Lung (tissue), 17 donors: ENCODE measurements at places on chromosomes 4 and X. TPM values are rescaled to one million over a fixed set of nuclear protein-coding genes. Genes with fewer than 3 reads are reported as not detected.

Gene HPSE
- 3.3 TPM for total RNA-seq

Gene FAM47E
- total RNA-seq: 10.7 TPM

Gene DMRTC1
- total RNA-seq: 1.2 TPM

- no peak for DNase-seq
- no peak overlapping the region for H3K27ac ChIP-seq
- no peaks in the 10 kb centered on the region for H3K36me3 ChIP-seq
These were observed 16.1 kb downstream of the NIPAL1 start for GRCh38 chr4:48032721-48033120.

DNA sequence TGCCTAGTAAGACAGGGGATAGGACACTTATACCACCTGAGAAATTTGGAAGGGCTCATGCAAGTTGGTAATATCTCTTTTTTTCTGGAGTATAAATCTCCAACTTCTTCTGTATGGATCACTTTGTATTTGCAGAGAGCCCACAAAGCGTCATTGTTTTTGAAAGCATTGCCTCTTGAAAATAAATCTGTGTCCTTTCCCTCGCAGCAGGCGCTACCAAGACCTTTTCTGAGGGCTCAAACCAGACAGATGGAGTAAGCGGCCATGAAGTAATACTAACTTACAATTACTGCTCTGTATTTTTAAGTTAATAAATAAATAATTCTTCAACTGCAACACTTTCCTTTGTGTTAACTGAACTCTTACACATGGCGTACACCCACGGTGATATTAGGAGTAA lies 56.0 kb upstream of the FBXW7 start:
- no peak overlapping the region for H3K4me3 ChIP-seq
- H3K36me3 ChIP-seq: no peaks in the 10 kb centered on the region
- H3K27ac ChIP-seq: no peak overlapping the region
- no peaks in the 10 kb centered on the region for H3K27me3 ChIP-seq

GRCh38 chrX:13890806-13891205 lies 73.9 kb upstream of the GPM6B start:
- no peak for DNase-seq
- no peaks in the 10 kb centered on the region for H3K4me1 ChIP-seq
- peaks cover 41% of the 10 kb centered on the region for H3K27me3 ChIP-seq
- no peak overlapping the region for H3K4me3 ChIP-seq

DNA sequence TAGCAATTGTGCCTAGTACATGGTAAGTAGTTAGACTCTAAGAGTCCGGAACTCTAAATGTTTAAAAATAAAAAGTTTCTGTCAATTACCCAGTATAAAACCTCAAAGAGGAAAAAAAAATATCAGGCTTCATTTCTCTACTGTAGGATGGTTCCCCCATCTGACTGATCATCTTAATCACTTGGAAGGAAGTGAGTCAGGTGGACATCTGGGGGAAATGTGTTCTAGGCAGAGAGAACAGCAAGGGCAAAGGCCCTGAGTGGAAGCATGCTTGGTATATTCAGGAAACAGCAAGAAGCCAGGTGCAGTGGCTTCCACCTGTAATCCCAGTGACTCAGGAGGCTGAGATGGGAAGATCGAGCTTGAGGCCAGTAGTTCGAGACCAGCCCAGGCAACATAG lies 2.9 kb upstream of the EIF1AX start:
- DNase-seq: no peak
- H3K4me3 ChIP-seq: no peak overlapping the region
- no peaks in the 10 kb centered on the region for H3K36me3 ChIP-seq
- H3K27me3 ChIP-seq: peaks cover 29% of the 10 kb centered on the region
